Thymus (tissue), 14 donors: ENCODE measurements at places on chromosomes 13 and 19.

DNA sequence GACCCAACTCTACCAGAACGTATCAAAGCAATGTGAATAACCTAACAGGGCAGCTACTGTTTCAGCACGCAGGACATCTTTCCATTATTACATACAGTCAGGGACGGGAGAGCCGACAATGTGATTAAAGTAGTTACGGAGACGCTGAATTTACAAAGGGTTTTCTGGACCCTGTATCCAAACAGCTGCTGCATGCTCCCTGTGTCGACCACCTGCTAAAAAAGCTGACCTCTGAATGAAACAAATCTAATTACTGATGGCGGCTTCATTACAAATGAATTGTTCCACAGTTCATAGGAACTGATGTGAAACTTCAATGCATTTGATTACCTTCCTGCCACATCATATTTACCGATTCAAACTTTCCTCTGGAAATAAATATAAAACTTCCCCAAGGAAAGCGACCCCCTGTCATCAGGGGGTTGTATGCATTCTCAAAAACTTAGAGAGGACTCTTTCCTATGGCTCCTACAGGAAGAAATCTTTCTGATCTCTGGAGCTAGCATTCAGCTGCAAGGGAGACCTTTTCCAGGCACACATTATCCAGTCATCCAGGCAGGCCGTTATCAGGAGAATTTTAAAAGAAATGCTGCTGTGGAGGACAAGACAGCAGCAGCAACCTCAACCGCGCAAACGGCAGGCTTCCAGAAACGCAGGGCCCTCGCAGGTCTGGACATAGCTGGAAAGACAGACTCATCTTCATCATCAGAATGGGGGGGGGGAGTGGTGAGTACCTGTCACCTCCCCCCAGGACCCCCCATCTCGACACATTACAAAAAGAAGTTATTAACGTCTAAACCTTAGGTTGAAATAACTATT lies 3.1 kb downstream of the EFNB2 start:
- DNase-seq, result no peak

- DNase-seq, result no peak
Observed at GRCh38 chr13:40061466-40062450, 406.3 kb downstream of the COG6 start.

- no peak for DNase-seq
Observed at GRCh38 chr13:29591310-29591709, 4.2 kb downstream of the SLC7A1 start.

DNA sequence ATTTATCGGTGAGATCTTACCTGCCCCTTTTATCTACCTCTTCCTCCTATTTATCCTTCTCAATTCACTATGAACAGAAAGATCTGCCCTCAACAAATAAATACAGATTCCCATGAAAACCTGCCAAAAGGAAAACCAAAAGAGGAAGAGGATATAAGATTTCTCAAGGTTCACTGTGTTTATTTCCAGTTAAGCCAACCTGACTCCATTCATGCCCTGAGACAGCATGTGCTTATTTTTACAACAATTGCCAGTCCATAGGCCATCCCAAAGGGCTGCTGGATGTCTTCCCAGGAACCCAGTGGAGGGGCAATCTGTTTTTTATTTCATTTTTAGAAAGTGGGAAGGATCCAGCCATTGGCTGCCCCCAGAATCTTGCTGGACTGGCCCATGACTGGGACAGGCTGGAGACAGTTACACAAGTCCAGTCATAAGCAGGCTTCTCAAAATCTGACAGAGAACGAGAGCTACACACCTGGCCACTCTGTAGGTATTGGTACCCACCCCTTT lies 209.1 kb downstream of the IRS2 start:
- DNase-seq, result no peak
